ENCODE measurements at places on chromosomes 1 and 21.

GRCh38 chr1:217379336-217379735, 251.6 kb downstream of the GPATCH2 start:
- H3K36me3 ChIP-seq: no peaks in the 10 kb centered on the region

DNA sequence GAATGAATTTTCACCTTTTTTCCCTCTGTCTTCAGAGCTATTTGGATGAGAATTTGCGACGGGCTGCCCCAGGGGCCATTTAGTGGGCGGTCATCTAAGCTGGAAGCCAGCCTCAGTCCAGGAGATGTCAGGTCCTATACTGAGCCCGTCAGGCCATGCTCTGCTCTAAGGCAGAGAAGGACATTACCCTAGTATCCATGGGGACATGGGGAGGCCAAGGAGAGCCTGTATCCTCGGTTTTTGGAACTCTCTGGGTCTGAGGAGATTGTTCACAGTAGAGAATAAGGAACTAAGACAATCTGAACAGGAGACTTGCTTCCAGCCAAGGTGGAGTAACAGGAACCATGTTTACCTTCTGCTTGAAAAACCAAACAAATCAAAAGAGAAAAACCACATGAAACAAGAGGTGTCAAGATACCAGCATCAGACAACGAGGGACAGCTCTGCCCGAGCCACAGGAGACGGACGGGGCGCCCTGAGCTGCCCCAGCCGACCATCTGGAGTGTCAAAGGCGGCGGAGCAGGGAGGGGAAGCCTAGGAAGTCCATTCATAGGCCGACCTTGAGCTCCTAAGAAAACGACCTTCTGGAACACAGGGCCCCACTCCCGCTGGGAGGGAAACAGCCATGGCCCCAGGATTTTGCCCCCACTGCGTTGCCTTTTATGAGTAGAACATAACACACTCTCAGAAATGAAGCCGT, 20.0 kb upstream of the ADARB1 start:
- H3K27ac ChIP-seq: no peak overlapping the region
- H3K27me3 ChIP-seq: no peaks in the 10 kb centered on the region
- no peaks in the 10 kb centered on the region for H3K36me3 ChIP-seq
- no peak for DNase-seq
- H3K4me3 ChIP-seq: no peak overlapping the region
- H3K4me1 ChIP-seq: peaks cover 6% of the 10 kb centered on the region

DNA sequence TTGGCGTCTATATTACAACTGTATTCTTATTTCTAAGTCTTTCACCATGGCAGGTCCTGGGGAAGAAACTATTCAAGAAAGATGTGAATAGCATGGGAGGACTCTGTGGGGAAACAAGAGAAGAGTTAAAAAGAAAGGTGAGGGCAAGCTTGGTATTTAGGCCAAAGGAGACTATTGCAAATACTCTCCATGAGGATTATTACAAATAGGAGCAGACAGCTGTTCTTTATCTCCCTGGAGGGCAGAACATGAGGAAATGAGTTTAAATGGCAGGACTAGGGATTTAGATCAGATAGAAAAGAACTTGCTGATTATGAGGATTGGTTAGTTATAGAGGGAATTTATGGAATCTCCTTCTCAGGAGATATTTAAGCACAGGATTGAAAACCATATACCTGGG, 186.8 kb downstream of the CDC7 start:
- H3K27me3 ChIP-seq: no peaks in the 10 kb centered on the region
- no peaks in the 10 kb centered on the region for H3K36me3 ChIP-seq

DNA sequence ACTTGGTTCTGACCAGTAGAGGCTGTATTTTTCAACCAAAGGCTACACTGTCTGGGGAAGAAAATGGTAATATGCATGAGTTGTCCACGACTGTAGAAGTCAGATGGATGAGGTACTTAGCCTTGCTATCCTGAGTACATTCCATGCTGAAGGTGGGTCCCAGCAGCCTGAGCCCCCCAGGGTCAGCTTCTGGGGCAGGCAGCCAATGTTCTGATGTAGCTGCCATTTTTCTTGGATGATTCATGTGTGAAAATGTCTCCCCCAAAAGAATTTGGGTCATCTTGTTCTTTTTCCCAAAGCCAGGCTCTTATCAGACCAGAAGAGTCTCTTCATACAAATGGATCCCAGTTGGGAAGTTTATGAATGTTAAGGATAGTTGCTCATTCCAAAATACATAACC, 172.2 kb upstream of the UBE2U start:
- no peak for DNase-seq
- no peaks in the 10 kb centered on the region for H3K4me1 ChIP-seq
- no peaks in the 10 kb centered on the region for H3K36me3 ChIP-seq

DNA sequence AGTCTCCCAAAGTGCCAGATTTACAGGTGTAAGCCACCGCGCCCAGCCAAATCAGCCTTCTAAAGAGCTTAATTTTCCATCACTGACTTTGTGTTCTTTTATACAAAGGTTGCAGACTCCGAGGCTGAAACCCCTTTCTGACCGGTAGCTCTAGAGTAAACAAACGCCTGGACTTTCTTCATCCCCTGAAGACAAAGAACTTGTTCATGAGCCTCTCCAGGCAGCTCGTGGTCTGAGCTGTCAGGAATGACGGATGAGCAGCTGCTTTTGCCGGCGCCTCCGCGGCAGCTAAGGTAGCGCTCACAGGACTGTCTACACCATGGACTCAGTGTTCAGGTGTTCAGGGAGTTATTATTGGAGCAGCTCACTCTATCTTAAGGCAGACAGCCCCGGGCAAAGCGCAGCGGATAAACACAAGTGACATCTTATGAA, 128.5 kb upstream of the ERRFI1 start:
- H3K36me3 ChIP-seq: no peaks in the 10 kb centered on the region
- DNase-seq: peak; percentile 84
- peak overlapping the region; percentile 83 for H3K27ac ChIP-seq
- no peak overlapping the region for H3K4me3 ChIP-seq

- DNase-seq: no peak
- no peak overlapping the region for H3K4me3 ChIP-seq
- no peak overlapping the region for H3K27ac ChIP-seq
- no peaks in the 10 kb centered on the region for H3K4me1 ChIP-seq
These were observed 122.2 kb downstream of the ACTL8 start for GRCh38 chr1:17877316-17877715.

DNA sequence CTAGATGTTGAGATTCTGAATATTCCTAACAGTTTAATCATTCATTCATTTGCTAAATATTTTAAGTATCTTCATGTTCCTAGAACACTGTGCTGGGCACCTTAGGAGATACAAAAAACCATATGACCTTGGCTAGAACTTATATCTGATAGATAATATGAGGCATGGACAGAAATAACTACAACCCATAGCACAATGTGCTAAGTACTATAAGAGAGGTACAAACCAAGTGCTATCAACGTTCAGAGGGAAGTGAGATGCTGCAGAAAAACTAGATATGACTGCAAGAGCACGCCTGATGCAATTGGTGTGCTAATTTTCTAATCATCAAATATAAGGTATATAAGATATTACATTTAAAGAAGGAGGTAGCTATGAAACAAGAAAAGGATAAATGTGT, 10.7 kb downstream of the NMNAT2 start:
- H3K4me1 ChIP-seq: 0 out of 2 replicates have a peak, but pooled peaks cover 4% of the 10 kb centered on the region
- H3K27me3 ChIP-seq: no peaks in the 10 kb centered on the region
- no peak overlapping the region for H3K4me3 ChIP-seq

- H3K27ac ChIP-seq: no peak overlapping the region
- H3K4me3 ChIP-seq: no peak overlapping the region
- no peaks in the 10 kb centered on the region for H3K36me3 ChIP-seq
- DNase-seq: no peak
- H3K4me1 ChIP-seq: no peaks in the 10 kb centered on the region
- no peaks in the 10 kb centered on the region for H3K27me3 ChIP-seq
These were observed 326.8 kb downstream of the PTPRU start for GRCh38 chr1:29563092-29563491.

GRCh38 chr1:61642475-61643232, 82.3 kb downstream of the TM2D1 start:
- H3K4me3 ChIP-seq: no peak overlapping the region
- H3K27me3 ChIP-seq: no peaks in the 10 kb centered on the region
- H3K27ac ChIP-seq: no peak overlapping the region
- no peaks in the 10 kb centered on the region for H3K36me3 ChIP-seq

DNA sequence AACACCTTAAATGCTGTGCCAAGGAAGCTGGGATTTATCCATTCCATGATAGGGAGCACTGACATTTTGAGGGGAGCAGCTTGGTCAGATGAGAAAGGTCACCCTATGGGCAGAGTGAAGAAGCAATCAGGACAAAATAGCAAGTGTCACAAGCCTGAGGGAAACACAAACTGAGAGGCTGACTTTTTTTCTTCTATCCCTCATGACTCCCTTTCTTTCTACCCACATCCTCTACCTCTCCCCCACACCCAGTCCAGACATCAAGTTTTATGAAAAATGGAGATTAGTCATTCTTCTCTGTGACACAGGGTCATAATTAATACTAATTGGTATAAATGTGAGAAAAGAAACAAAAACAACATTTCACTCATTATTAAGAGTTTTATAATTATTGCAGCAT, 103.1 kb downstream of the SLC25A24 start:
- H3K27ac ChIP-seq: no peak overlapping the region
- H3K4me1 ChIP-seq: no peaks in the 10 kb centered on the region
- H3K27me3 ChIP-seq: no peaks in the 10 kb centered on the region
- no peaks in the 10 kb centered on the region for H3K36me3 ChIP-seq

GRCh38 chr1:74470936-74471335, 41.5 kb downstream of the LRRC53 start:
- no peak overlapping the region for H3K4me3 ChIP-seq
- H3K27me3 ChIP-seq: no peaks in the 10 kb centered on the region
- no peaks in the 10 kb centered on the region for H3K36me3 ChIP-seq
- no peak for DNase-seq
- H3K27ac ChIP-seq: no peak overlapping the region

GRCh38 chr1:34612091-34612827, 142.6 kb upstream of the GJB5 start:
- no peak overlapping the region for H3K4me3 ChIP-seq
- no peak for DNase-seq
- H3K27me3 ChIP-seq: no peaks in the 10 kb centered on the region
- no peaks in the 10 kb centered on the region for H3K36me3 ChIP-seq
- no peaks in the 10 kb centered on the region for H3K4me1 ChIP-seq

- H3K4me3 ChIP-seq: no peak overlapping the region
- no peak overlapping the region for H3K27ac ChIP-seq
- H3K36me3 ChIP-seq: no peaks in the 10 kb centered on the region
- DNase-seq: no peak
These were observed 45.1 kb downstream of the CD53 start for GRCh38 chr1:110918016-110918415.

DNA sequence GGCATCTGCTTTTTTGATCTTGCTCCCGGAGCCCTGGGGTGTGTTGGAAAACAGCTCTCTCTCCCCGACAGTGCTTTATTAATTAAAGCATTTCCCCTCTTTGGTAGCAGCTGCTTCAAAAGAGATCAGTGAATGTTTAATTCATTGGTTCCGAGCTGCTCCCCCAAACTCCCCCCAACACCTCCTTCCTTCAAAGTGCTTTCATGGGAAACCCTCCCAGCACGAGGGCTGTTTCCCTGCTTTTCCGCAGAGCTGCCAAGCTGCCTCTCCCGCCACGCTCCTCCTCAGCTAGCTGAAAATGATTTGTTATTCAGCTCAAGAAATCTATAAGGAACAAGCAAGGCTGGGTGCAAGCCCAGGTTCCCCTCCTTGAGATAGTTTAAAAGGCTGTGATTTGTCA, 40.0 kb upstream of the DISP3 start:
- H3K4me1 ChIP-seq: no peaks in the 10 kb centered on the region
- H3K36me3 ChIP-seq: no peaks in the 10 kb centered on the region
- H3K27ac ChIP-seq: no peak overlapping the region
- H3K27me3 ChIP-seq: peaks cover 2% of the 10 kb centered on the region

DNA sequence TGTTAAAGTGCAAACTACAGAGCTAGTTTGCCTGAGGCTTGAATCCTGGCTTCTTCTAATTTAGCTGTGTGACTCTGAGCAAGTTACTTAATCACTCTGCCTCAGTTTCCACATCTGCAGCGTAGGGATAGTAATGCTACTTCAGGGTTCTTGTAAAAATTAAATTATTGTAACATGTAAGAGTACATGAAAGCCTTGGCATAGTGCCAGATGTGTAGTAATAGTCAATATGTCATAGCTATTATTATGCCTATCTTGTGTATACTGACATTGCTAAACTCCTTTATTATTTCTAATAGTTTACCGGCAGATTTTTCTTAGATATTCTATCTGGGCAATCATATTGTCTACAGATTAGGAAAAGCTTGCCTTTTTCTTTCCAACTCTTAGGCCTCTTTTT, 6.8 kb upstream of the TADA1 start:
- DNase-seq: no peak
- no peak overlapping the region for H3K4me3 ChIP-seq
- H3K36me3 ChIP-seq: no peaks in the 10 kb centered on the region
- no peaks in the 10 kb centered on the region for H3K27me3 ChIP-seq
- H3K27ac ChIP-seq: no peak overlapping the region

GRCh38 chr1:115458426-115459114, 120.5 kb upstream of the NGF start:
- DNase-seq: no peak
- no peaks in the 10 kb centered on the region for H3K36me3 ChIP-seq
- no peak overlapping the region for H3K4me3 ChIP-seq
- H3K27me3 ChIP-seq: no peaks in the 10 kb centered on the region
- H3K27ac ChIP-seq: no peak overlapping the region
- no peaks in the 10 kb centered on the region for H3K4me1 ChIP-seq

- no peak for DNase-seq
- no peaks in the 10 kb centered on the region for H3K27me3 ChIP-seq
- no peaks in the 10 kb centered on the region for H3K4me1 ChIP-seq
- no peak overlapping the region for H3K27ac ChIP-seq
These were observed 132.4 kb downstream of the MAP3K21 start for GRCh38 chr1:233459968-233460367.

DNA sequence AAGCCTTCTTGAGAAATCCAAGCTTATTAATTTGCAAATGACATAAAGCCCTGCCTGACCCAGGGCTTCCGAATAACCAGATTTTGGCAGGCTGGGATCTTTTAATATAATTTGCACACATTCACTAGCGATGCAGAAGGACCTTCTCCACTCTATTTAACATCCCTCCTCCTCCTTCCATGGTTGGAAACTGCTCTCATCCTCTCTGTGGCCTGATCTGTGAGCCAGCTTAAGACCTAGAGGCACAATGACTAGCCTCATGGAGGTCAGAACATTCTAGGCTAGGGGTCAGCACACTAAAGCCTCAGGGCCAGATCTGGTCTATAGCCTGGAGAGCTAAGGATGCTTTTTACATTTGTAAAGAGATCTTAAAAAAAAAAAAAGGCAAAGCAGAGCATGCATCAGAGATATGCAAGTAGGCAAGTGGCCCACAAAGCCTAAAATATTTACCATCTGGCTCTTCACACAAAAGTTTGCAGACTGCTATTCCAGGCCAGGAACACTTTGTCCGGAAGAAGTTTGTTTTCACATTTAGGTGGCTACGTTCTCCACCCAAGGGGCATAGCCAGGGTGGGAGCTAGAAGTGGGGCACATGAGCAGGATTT, 138.2 kb upstream of the HMGB4 start:
- DNase-seq: no peak
- no peaks in the 10 kb centered on the region for H3K36me3 ChIP-seq
- H3K4me1 ChIP-seq: no peaks in the 10 kb centered on the region
- H3K27me3 ChIP-seq: no peaks in the 10 kb centered on the region

GRCh38 chr21:42564561-42564971, 50.9 kb downstream of the SLC37A1 start:
- no peaks in the 10 kb centered on the region for H3K36me3 ChIP-seq
- no peak overlapping the region for H3K27ac ChIP-seq
- no peak overlapping the region for H3K4me3 ChIP-seq
- peak; percentile 30 for DNase-seq
